ENCODE measurements at places on chromosomes 16 and 17. TPM values are rescaled to one million over a fixed set of nuclear protein-coding genes. Genes with fewer than 3 reads are reported as not detected.

DNA sequence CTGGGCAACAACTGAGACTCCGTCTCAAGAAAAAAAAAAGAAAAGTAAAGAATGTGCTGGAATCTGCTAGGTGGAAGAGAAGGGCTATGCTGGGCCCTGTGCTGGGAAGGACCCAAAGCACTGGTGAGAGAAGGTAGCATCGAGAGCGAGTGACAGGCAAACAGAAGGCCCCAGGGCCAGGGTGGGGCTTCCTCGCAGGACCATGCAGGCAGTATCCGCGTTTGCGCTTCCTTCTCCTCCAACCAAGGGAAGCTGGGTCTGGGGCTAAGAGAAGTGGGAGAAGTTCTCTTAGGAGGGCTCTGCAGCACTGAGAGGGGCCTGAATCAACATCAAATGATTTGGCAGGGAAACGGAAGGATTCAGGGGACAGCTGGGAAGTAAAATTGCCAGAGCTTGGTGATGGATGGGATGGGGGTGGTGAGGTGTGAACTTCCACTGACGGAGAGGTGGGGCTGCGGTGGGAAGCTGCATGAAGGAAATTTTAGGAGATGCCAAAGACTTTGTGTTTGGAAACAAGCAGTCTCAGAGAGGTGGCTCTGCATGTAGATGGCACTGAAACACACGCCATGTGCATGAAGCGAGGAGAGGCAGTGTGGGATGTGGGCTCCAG is 5.2 kb upstream of the ECI1 start:
- DNase-seq = no peak

- no peak for DNase-seq
Measured at GRCh38 chr16:88533932-88534637, 36.1 kb upstream of the ZC3H18 start.

DNA sequence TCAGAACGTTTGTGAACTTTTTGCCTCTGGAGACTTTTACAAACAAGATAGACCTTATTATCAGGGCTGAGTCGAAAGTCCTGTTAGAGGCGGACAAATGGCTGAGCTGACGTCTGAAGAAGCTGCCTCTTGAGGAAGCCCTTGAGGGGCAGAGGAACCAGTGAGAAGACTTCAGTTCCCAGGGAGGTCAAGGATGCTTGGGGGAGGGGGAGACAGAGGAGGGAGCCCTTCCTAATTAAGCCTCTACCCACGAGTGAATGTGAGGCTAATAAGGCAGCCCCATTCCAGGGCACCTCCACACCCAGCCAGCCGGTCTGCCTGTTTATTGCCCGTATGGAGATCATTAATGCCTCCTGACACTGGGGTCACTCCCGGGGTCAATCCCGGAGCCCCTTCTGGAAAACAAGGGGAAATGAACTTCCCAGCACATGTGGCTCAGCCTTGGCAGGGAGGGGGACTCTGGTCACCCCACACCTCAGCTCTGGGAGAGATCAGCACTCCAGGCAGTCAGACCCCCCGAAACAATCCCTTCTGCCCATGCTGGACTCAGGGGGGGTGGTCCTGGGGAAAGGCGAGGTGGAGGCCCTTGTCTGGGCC is 9.2 kb upstream of the TBX4 start:
- DNase-seq = no peak

- no peak for DNase-seq
Measured at GRCh38 chr16:87417528-87417910, 25.4 kb downstream of the MAP1LC3B start.

GRCh38 chr16:62963846-62964245 is 927.6 kb upstream of the CDH8 start:
- DNase-seq = no peak

- peak; percentile 6 for DNase-seq
Measured at GRCh38 chr17:39281806-39282205, 56.1 kb upstream of the STAC2 start.

DNA sequence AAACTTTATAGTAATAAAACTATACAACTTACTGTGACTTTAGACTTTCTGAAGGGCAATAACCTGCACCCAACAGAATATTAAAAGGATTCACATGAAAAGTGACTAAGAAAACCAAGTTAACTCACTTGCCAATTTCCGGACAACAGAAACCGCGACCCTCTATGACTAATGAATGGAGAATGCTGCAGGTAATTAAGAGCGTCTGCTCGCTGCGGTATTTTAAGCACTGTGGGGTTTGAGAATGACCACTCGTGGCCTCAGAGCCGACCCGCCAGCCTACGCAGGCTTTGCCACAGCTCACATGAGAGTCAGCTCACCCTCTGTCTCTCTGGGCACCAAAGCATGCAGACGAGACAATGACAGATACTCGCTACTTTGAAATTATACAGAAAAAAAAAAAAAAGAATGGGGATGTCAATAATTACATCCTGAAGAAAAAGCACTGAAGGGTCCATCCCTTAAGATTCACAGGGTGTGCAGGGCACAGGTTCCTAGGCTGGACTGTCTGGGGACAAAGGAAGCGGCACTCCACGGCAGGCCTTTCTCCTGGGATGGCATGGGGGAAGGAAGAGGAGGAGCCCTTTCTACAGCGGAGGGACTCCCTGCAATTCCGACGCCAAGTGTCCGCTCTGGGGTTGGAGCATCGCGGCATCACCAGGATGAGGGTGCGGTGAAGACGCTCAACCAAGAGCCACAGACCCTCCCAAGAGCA is 35.0 kb downstream of the ZCCHC14 start:
- DNase-seq = peak; percentile 96

DNA sequence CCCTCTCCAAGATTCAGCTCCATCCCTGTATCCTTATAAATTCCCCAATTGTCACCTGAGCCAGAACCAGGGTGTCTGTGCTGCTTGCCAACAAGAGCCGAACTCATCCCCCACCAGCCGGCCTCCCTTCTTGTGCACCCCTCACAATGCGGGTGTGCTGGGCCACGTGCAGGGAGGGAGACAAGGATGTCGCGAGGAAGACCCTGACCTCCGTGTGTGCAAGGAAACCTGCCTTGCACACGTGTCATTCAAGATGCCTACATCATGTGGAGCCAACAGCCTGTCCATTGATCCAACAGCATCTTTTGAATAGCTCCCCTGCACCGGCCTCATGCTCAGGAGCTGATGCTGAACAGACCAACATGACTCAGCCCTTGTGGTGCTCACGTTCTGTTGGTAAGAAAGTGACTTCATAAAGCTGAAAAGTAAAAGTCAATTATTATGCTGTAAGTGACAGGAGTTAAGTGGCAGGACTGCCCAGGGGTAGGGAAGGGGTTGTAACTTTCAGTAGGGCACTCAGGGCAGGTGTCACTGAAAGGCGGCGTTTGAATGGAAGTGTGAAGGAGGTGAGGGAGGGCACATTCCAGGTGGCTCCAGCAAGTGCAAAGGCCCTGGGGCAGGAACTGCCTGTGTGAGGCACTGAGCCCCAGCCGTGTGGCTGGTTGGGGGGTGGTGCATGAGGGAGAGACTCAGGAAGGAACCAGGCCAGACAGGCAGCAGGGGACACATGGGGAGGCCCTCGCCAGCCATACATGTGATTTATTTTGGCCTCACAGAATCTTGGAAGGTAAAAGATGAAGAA is 302.2 kb downstream of the FOXL1 start:
- no peak for DNase-seq

- DNase-seq = no peak
Measured at GRCh38 chr16:85357924-85358505, 245.7 kb upstream of the CIBAR2 start.

DNA sequence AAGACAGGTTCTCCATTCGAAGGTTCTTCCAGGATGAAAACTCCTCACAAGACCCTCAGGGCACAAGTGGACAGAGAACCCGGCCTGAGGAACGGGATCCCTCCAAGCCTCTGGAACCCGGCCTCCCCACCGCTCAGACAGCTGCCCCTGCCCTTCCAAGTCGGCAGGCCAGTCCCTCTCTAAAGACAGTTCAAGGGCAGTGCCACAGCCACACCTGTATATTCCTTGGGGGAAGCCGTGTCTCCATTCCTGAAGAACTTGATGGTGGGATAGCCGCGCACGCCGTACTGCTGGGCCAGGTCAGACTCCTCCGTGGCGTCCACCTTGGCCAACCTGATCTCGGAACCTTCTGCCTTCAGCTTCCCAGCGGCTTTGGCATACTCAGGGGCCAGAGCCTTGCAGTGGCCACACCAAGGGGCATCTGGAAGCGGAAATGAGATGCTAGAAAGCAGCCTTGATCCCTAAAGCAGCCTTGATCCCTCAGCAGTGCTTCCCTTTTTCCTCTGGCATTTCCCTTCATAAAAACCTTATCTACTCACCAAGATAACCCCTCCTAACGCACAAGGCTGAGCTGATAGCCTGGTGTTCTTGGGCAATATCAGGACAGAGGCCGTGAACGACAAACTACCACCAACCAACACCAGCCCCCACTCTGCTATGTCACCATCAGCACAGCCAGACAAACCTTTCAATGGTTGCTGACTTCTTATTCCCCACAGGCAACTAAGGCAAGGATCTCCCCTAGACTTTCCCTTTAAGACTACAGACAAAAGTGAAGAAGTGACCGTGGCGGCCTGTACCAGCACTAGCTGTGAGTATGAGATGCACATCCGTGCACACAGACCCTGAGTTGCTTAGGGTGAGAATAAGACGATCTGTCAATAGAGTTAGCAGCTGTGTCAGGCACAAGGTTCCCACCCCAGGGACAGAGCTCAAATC is 1.1 kb downstream of the P4HB start:
- DNase-seq = no peak

DNA sequence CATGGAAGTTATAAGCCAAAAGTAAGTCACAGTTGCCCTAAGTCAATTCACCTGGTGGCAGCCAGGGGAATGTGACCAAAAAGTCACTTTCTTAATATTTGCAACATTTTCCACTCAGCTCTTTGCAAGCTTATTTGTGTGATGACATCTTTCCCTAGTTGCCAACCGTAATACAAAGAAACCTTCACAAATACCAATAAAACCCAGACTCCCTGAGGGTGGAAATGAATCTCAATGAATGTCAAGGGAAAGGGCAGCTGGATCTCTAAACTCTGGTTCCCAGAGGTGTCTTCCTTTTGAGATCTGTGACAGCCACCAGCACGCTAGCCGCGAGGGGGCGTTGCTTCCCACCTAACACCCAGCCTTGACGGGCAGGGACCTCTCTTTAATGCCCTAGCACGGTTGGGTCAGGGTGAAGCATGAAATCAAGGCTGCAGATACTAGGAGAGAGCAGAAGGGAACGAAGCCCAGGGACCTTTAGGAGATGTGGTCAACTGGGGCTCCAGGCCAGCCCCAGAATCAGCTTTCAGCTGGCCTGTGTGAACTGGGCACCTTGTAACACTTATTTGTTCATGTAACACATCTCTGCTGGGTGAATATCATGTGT is 82.2 kb downstream of the CMC2 start:
- DNase-seq = no peak

- DNase-seq = no peak
Measured at GRCh38 chr17:78237401-78238012, 6.1 kb downstream of the TMEM235 start.

GRCh38 chr17:32863559-32863958 is 13.4 kb downstream of the MYO1D start:
- DNase-seq = no peak

- no peak for DNase-seq
Measured at GRCh38 chr17:35089586-35090296, 26.2 kb upstream of the RFFL start.

DNA sequence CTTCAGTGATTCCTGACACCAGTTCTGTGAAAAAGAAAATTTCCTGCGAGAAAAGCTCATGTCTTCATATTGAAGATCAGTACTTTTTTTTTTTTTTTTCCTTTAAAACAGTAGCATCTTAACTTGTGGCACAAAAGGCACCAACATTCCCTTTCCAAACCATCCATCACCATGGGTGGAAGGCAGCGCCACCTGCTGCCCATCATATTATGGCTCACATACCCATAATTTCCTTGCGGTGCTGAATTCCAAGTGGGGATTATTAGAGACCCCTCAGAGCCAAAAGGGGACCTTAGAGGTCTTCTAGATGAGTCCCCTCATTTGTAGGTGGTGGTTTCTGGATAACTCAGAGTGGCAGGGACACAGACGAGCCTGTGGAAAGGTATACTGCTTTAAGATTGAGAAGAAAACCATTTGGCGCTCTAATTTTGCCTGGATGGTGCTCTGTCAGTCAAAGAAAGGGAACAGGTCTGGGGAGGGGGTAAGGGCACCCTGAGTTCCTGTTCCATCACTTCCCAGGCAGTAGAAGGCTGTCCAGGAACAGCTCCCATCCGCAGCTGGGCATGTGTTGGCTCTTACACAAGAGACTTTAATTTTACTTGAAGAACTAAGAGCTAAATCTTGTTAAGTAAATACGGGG is 7.9 kb upstream of the SOST start:
- DNase-seq = no peak

DNA sequence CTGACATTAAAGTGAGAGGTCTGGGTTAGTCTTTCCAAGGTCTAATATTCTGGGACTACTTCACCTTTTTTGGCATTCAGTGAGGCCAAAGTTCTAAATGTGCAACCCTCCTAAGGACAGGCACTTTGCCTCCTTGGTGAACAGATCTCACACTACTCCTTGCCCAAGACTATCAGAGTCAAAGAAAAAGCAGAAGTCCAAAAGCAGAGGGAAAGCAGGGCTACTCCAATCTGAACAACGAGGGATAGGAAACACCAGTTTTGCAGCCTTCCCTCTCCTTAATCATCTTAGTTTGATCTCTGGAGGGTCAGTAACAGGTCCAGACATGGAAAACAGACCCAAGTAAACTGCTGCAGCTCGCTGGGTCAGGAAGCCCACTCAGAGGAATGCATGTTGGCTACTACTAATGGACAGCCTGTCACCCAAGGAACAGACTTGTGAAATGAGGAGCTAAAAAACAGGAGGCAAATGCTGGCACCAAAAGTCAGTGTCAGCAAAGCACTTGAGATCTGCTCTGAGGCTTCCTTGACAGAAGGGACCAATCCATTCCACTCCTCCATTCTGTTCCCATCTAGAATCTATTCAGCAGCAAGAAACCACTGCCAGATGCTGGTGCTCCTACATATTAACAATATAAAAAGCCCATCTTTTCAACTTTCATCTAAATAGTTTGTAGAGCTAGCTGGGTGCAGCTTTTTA is 29.9 kb downstream of the DCUN1D3 start:
- no peak for DNase-seq

DNA sequence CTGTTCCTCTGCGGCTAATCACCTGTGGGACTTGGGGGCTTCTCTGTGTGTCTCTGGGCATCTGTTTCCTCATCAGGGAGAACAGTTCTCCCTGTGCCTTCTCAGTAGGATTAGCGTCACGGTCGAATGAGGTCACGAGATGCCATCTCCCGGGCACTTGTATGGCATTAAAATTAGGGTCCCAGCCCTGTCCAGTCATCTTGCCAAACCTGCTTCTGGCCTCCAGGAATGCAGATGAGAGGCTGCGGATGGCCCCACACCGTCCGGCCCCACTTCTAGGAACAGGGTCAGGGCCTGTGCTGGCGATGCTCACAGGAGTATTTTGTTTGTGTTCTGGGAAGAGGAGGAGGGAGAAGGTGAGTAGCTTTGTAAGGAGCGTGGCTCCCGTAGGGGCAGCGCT is 58.5 kb downstream of the OR1D5 start:
- no peak for DNase-seq

FZD2 gene
- 49.4 TPM for polyA plus RNA-seq

SLFN14 gene
- polyA plus RNA-seq = not detected

CTRB2 gene
- polyA plus RNA-seq = not detected

KRTAP9-4 gene
- polyA plus RNA-seq = not detected

CCL23 gene
- polyA plus RNA-seq = not detected
